ENCODE measurements at places on chromosomes 13 and 19.

- no peak for DNase-seq
Measured at GRCh38 chr19:4908781-4909155, 533 bp upstream of the UHRF1 start.

GRCh38 chr13:113874579-113875428, 10.9 kb upstream of the GAS6 start:
- no peak for DNase-seq

- no peak for DNase-seq
Measured at GRCh38 chr13:99058527-99059495, 80.9 kb upstream of the DOCK9 start.

- DNase-seq: no peak
Measured at GRCh38 chr13:73058432-73058735, 421 bp upstream of the KLF5 start.

DNA sequence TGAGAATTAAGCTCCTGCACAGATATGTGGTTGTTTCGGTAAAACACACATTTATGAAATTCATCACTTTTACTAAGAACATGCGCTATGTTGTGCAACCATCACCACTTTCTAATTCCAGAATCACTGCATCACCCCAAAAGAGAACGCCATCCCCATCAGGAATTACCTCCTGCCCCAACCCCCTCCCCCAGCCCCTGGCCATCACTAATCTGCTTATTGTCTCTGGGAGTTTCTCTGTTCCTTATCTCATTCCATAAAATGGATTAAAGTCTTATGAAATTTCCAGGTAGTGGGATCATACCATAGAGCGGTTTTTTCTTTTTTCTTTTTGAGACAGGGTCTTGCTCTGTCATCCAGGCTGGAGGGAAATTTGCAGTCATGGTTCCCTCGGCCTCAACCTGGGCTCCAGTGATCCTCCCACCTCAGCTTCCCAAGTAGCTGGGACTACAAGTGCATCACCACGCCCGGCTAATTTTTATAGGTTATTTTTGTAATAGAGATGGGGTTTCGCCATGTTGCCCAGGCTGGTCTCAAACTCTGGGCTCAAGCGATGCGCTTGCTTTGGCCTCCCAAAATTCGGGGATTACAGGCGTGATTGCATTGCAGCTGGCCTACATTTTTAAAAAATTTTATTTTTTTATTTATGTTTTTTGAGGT, 3.5 kb downstream of the ZSCAN5B start:
- DNase-seq: no peak

- no peak for DNase-seq
Measured at GRCh38 chr13:27774651-27775050, 17.6 kb upstream of the GSX1 start.

GRCh38 chr13:36549126-36549702, 116.9 kb downstream of the CCNA1 start:
- no peak for DNase-seq

DNA sequence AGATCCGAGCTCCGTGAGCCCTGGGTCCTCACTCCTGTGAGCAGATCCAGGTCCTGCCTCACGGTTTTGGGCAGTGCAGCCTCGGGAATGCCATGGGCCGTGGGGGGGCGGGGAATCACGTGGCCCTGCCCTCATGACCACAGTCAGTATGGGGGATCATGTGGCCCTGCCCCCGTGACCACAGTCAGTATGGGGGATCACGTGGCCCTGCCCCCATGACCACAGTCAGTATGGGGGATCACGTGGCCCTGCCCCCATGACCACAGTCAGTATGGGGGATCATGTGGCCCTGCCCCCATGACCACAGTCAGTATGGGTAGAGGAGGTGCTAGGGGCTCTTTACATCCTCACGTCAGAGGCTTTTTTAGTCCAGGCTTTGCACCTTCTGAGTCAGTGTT, 64.3 kb upstream of the F7 start:
- DNase-seq: no peak

- no peak for DNase-seq
Measured at GRCh38 chr13:106874323-106874722, 306.4 kb upstream of the ARGLU1 start.

DNA sequence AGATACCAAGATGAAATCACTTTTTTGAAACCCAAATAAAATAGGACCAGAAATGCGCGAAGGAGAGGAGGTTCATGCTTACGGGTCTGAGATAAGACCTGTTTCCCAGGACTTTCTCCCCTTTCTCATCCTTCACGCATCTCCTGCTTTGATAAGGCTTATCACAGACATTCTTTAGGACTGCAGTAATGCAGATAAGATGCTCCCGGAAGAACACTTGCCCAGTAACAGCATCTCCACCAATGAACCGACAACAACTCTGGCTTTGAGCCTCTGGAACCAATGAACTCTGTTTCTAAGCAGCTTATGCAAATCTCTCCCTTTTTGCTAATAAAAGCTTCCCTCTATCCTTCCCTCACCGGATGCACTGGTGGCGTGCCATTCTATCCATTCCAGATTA, 783.4 kb upstream of the ARGLU1 start:
- no peak for DNase-seq

- no peak for DNase-seq
Measured at GRCh38 chr19:31725051-31725450, 375.8 kb upstream of the TSHZ3 start.

GRCh38 chr13:103961129-103961528, 894.9 kb upstream of the SLC10A2 start:
- DNase-seq: no peak
